NCI-H1417 treated with DMSO at 0.1 percent for 48 hours (cell line): ENCODE measurements at places on chromosomes 11 and 22.

- DNase-seq, result no peak
These were observed 283.0 kb downstream of the RAB38 start for GRCh38 chr11:87892291-87892690.

GRCh38 chr11:40716344-40717130 is 742.9 kb downstream of the LRRC4C start:
- DNase-seq, result no peak

- no peak for DNase-seq
These were observed 8.8 kb downstream of the KREMEN1 start for GRCh38 chr22:29081517-29082236.

DNA sequence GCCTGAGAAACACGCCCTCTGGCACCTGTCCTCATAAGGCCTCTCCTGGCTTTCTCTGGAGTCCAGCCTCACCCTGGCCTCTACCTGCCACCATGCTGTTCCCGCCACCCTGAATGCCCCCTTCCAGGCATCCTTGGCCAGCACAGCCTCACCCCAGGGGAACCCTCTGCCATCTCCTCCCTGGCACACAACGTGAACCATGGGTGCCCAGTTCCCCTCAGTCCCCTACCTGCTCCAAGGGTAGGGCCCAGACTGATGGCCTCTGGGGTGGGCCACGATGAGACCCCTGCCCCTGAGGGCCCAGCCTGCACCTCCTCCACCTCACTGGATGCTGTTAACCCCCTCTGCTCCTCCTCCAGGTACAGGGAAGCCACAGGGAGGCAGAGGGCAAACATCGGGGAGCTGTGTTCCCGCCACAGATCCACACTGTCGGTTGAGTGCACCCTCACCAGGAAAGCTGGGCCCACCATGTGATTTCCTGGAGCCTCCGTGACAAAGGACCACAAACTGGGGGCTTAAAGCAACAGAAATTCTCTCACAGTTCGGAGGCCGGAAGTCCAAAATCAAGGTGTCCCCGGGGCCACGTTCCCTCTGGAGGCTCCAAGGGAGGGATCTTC is 169.6 kb downstream of the BRD1 start:
- DNase-seq, result no peak

DNA sequence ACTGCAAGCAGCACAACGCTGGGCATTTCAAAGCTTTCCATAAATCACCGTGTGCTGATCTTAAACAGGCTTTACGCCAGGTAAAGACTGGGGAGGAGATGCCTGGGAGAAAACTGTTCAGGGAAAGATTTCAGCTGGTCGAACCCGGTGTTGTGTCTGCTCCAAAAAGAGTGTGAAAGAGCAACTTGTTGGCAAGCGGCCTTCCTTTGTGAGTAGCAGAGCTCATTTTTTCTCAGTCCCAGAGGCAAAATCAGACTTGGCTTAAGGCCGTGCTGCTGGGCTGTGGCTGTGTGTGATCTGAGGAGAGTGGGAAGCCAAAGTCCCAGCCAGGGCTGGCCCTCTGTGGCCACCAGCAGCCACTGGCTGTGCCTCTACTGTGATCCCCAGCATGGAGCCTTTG is 75.7 kb upstream of the E2F8 start:
- DNase-seq, result no peak

DNA sequence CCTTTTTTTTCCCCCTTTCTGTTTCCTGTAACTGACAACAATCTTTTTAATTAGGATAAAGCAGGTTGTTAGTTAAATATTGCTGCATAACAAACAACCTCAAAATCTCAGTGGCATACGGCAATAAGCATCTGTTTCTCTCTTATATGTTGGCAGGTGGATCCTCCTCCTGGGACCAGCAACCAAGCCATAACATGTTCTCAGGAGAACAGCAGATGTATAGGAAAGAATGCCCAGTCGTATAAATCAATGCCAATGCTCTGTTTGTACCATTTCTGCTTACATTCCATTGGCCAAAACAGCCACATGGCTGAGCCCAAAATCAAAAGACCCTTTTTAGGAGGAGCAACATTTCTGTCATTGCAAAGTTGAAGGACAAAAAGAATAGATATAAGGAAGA is 445.7 kb downstream of the AASDHPPT start:
- no peak for DNase-seq

DNA sequence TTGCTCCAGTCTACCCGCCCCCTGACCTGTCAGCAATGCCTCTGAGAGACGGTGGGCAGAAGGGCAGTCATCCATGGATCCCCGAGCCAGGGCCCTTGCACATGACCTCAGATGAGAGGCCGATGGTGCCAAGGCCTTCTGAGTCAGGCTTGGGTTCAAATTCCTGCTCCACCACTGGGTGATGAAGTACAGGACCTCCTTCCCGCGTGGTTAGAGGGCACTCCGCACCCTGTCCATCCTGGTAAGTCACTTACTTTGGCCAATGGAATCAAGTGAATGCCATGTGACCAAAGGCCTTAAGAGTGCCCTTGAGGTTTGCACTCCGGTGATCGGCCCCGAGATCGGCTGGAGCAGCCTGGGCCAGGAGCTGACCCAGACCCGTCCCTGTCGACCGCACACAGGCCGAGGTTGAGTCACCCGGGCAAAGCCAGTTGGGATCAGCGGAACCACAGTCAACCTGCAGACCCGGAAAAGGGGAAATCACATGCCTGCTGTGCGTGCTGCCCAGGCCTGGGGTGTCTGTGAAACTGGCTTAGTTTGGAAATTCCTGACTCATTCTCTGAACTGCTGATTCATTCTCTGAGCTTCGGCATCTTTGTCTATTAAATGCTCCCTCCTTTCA is 48.9 kb downstream of the RTL6 start:
- DNase-seq, result no peak

DNA sequence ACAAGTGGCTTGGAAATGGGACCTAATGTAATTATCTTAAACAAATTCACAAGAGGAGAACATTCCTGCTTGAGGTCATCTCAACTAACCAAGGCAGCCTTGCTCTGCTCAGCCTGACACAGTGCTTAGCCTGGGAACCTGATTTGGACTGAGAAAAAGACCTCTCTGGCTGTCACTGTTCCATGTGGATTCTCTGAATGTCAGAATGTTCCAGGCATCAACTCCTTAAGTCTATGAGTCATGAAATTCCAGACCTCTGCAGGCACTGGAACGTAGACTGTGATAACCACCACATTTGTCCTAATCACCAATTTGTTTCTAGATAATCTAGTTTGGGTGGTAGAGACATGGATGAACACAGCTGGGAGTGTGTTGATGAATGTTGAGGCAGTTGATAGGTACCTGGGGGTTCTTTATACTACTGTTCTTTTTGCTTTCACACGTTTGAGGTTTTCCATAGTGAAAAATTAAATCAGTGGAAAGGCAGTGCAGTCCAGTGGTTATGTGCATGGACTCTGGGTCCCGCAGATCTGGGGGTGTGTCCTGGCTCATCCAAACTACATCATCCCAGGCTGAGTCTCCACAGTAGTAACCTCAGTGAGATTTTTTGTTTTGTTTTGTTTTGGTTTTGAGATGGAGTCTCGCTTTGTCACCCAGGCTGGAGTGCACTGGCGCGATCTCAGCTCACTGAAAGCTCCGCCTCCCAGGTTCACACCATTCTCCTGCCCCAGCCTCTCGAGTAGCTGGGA is 269.6 kb downstream of the MN1 start:
- no peak for DNase-seq

DNA sequence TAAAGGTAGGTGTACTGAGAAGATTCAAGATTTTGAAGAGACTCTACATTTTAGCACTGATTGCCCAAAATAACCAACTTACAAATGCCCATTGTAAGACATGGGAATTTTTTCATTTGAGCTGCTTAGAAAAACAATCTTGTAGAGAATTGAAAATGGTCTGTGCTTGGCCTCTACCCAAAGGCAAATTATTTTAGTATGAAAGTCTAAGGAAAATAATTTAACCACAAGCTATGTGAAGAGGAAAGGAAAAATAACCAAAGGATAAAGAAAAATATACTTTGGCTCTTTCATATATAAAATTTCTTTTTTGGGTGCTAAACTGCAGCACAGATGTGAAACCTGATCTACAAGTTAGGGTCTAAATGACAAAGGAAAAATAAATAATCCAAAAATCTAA is 54.9 kb downstream of the ME3 start:
- no peak for DNase-seq

- no peak for DNase-seq
These were observed 27.5 kb downstream of the REXO2 start for GRCh38 chr11:114466742-114467141.

DNA sequence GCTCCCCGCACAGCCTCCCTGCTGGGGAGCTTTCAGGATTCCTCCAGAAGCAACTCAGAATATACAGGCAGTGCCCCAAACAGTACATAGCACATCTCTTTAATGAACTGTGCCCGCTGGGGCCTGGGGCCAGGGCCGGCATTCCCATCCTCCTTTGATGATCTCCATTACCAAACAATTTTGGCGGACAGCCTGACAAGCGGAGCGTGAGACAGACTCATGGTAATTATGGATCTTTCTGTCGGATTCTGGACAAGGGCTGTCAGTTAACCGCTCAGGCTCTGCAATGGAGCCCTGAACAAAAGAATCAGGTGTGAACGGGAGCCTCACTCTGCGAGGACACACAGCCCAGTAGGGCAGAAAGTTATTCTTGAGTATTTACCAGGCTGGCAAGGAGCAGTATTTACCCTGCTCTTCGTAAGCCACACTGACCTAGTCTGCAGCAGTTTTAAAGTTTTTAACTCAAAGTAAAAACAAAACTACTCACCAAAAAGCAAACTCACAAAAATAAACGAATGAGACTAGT is 174.0 kb downstream of the TBC1D22A start:
- DNase-seq, result no peak

GRCh38 chr11:25483915-25484635 is 847.9 kb upstream of the ANO3 start:
- no peak for DNase-seq

GRCh38 chr22:41563051-41563711 is 2.4 kb downstream of the CSDC2 start:
- no peak for DNase-seq

GRCh38 chr11:130109386-130109785 is 39.7 kb downstream of the APLP2 start:
- DNase-seq, result no peak

- no peak for DNase-seq
These were observed 16.3 kb downstream of the HTR3A start for GRCh38 chr11:113991170-113991569.

GRCh38 chr11:46675949-46676348 is 24.5 kb downstream of the ARHGAP1 start:
- DNase-seq, result no peak

DNA sequence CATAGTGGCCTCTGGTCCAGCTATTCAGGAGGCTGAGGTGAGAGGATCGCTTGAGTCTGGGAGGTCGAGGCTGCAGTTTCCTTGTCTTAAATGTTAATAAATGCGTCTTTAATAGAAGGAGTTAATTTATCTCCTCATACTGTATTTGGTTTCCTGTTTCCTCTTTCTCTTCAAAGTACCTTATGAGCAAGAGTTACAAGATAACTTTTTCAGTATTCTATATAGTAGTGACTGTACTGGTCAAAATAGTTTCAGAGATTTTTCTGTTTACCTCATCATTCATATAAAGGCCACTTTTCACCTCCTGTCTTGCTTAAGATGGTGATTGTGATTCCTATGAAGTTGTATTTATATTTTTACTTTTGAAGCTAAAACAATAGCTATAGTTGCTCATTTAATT is 50.9 kb downstream of the MCAM start:
- DNase-seq, result no peak

GRCh38 chr11:1630271-1630670 is 696 bp downstream of the KRTAP5-5 start:
- DNase-seq, result no peak

DNA sequence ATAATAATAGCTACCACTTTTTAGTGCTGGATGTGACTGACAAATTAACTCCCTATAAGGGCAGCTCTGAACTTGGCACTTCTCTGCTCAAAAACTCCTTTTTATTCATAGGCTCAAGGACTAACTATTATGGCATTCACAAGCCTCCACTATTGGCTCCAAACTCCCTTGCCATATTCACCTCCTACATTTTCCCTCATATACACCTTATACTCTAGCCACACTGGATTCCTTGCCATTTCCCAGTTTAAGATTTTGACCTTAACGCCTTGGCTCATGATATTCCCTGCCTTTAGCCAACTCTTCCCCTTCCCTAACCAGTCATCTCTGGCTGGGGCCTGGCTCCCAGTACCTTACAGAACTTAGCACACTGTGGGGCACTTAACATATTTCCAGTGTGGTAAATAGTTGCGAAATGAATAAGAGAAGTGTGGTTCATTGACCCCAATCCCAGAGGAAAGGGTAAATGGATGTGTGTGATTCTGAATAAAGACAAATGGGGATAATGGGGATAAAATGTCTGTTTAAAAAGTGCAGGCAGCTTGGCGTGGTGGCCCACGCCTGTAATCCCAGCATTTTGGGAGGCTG is 40.0 kb upstream of the SORL1 start:
- no peak for DNase-seq

DNA sequence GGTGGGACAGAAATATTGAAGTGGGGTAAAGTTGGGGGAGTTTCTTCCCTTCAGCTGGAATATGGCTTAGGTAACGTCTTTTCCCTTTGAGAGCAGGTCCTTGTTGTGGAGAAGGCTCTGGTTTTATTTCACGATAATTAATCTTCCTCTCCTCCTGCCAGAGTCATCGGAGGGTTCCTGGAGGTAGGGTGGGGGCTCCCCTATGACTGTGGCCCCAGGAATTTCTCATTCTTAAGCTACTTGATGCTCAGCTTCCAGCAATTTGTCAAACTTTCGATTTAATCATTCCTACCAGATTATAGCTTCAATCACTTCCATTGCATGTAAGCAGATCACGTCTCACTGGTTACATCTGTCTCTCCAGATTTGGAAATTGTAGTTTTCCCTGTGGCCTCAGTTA is 242.8 kb upstream of the PLET1 start:
- no peak for DNase-seq

DNA sequence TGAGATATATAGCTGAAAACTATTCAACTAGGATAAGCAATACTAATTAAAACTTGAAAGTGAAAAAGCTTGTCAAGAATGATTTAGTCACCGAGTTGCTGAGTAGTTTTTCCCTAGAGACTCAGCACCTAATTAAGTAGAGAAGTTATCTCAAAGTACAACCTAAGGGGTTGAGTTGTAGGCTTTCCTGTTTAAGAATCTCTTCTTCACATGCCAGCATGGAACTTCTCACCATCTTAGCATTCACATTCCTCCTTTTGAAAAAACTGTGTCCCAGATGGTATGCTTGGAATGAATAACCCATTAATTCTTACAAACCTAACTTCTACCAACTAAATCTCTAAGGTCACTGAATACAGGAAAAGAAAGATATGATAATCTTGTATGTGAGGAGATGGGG is 303.3 kb upstream of the ZC3H12C start:
- DNase-seq, result no peak

DNA sequence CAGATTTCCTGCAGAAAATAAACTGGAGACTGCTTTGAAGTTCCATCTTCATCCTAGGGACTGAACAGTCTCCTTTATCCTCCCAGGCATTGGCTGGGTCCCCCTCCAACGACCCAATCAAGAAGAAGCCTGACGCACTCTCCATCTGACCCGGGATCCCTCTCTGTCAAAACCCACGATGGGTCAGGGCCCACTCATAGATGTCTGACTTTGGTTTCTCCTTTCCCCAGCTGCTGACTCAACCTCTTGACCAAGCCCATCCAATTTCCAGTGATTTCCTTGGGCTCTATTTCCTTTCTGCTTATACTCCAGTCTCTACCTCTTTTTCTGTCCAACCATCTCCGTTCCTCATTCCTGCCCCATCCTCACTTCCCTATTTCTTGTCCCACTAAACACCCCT is 189.7 kb downstream of the MIAT start:
- DNase-seq, result no peak

- no peak for DNase-seq
These were observed 125.7 kb downstream of the CADM1 start for GRCh38 chr11:115378557-115378956.
